ENCODE measurements at places on chromosomes 6 and 20.

DNA sequence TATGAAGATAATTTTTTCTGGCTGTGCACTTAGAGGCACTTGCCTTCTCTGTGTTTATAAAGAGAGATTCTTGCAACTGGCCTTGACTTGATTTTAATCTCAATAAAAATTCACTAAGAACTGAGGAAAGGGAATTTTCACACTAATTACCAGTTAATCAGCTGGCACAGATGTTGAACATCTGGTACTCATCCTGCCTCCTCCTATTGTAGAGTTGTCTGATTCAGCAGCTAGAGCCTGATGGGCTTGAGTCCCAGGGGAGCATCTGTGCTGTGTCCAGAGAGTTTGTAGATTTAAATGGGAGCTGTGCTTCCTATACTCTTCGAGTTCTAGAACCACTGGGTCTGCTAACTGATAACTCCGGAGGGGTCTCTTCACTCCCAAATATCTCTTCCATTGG is 284.4 kb upstream of the RNF24 start:
- no peak overlapping the region for H3K4me3 ChIP-seq
- H3K27ac ChIP-seq, result no peak overlapping the region
- peaks cover 19% of the 10 kb centered on the region for H3K27me3 ChIP-seq
- H3K4me1 ChIP-seq, result no peaks in the 10 kb centered on the region
- DNase-seq, result no peak

DNA sequence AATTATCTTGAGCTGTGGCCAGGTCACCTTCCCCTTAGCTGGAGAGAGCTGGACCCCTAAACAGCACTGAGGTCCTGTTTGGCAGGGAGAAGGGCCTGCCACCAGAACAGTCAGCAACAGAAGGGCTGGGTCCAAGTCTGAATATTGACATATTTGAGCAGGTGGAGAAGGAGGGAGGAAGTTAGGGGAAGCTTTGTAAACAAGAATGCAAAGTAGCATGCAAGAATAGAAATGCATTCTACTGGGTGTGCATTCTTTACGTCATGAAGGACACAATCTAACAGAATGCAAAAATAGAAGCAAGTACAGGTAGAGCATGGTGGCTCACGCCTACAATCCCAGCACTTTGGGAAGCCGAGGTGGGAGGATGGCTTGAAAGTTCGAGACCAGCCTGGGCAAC is 100.5 kb downstream of the QRSL1 start:
- H3K27me3 ChIP-seq, result peaks cover 6% of the 10 kb centered on the region
- H3K36me3 ChIP-seq, result no peaks in the 10 kb centered on the region
- no peaks in the 10 kb centered on the region for H3K4me1 ChIP-seq
- no peak overlapping the region for H3K27ac ChIP-seq

DNA sequence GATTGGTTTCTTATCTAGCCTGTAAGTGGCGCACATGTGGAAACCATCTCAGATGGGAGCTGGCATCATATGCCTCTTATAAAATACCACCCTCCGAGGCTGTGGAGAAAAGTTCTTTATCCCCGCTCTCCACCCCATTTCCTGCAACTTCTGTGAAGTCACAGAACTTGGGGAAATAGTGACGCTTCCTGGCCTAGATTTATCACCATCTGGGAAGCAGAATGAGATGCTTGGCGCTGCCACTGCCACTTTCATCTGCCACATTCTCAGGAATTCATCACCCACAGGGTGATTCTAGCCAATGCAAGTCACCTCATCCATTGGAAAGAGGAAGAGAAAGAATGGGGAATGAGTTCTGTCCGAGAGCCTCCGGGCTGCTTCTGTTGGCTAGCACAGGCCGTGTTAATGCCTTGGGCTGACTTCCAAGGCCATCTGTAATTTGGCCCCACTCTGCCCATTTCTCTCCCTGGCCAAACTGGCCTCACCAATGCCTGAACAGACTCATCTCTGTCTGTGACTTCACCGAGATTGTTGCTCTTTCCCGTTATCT is 148.8 kb upstream of the SOX4 start:
- H3K27ac ChIP-seq, result no peak overlapping the region
- H3K36me3 ChIP-seq, result no peaks in the 10 kb centered on the region
- no peaks in the 10 kb centered on the region for H3K4me1 ChIP-seq
- H3K27me3 ChIP-seq, result peaks cover 13% of the 10 kb centered on the region
- no peak for DNase-seq

GRCh38 chr6:14888575-14889000 is 357.3 kb upstream of the JARID2 start:
- H3K36me3 ChIP-seq, result no peaks in the 10 kb centered on the region
- H3K4me3 ChIP-seq, result no peak overlapping the region
- H3K27me3 ChIP-seq, result no peaks in the 10 kb centered on the region
- DNase-seq, result no peak
- no peak overlapping the region for H3K27ac ChIP-seq
- H3K4me1 ChIP-seq, result no peaks in the 10 kb centered on the region

DNA sequence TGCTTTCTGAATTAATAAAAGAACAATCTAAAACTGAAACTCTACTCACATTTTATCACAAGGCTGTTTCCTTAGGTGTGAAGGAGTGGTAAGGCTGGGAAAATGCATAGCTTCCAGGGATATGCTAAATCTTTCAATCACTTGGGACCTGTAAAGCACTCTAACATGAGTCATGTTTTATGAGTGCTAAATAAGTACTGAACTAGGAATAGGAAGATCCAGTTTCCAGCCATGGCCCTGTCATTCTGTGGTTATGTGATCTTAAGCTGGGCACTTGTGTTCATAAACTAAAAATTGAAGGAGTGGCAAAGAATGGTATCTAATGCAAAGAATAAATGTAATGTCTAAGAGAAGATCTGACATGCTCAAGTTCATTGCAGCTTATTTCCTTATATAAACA is 6.1 kb upstream of the TMEM200A start:
- no peak overlapping the region for H3K27ac ChIP-seq
- no peaks in the 10 kb centered on the region for H3K36me3 ChIP-seq
- H3K27me3 ChIP-seq, result peaks cover 8% of the 10 kb centered on the region
- H3K4me1 ChIP-seq, result peaks cover 4% of the 10 kb centered on the region
- no peak overlapping the region for H3K4me3 ChIP-seq
- DNase-seq, result no peak

- H3K27ac ChIP-seq, result no peak overlapping the region
- peaks cover under 1% of the 10 kb centered on the region for H3K4me1 ChIP-seq
- H3K27me3 ChIP-seq, result no peaks in the 10 kb centered on the region
- H3K4me3 ChIP-seq, result no peak overlapping the region
Measured at GRCh38 chr6:6788394-6789032, 200.0 kb downstream of the LY86 start.

- no peak overlapping the region for H3K4me3 ChIP-seq
- no peak overlapping the region for H3K27ac ChIP-seq
- peaks cover 18% of the 10 kb centered on the region for H3K27me3 ChIP-seq
- peak; percentile 29 for DNase-seq
Measured at GRCh38 chr6:44004625-44005506, 122.4 kb downstream of the MRPL14 start.

GRCh38 chr20:59105581-59105980 is 58.0 kb upstream of the ZNF831 start:
- H3K4me1 ChIP-seq, result peaks cover 12% of the 10 kb centered on the region
- H3K36me3 ChIP-seq, result no peaks in the 10 kb centered on the region
- DNase-seq, result no peak
- no peak overlapping the region for H3K4me3 ChIP-seq
- no peaks in the 10 kb centered on the region for H3K27me3 ChIP-seq
- H3K27ac ChIP-seq, result no peak overlapping the region

DNA sequence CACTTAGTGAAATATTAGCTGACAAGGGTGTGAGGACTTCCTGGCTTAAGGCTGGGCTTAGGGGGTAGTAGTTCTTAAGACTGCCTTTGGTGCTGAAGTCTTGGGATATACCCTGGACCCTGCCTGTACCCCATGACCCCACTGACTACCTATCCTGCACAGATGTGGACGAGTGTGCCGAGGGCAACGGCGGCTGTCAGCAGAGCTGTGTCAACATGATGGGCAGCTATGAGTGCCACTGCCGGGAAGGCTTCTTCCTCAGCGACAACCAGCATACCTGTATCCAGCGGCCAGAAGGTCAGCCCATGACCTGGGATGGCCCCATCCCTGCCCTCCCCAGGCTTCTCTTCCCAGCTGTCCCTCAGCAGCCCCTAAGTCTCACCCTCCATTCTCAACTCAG is 17.8 kb downstream of the SCUBE3 start:
- H3K4me3 ChIP-seq, result no peak overlapping the region
- no peaks in the 10 kb centered on the region for H3K36me3 ChIP-seq
- no peak for DNase-seq
- no peaks in the 10 kb centered on the region for H3K27me3 ChIP-seq

DNA sequence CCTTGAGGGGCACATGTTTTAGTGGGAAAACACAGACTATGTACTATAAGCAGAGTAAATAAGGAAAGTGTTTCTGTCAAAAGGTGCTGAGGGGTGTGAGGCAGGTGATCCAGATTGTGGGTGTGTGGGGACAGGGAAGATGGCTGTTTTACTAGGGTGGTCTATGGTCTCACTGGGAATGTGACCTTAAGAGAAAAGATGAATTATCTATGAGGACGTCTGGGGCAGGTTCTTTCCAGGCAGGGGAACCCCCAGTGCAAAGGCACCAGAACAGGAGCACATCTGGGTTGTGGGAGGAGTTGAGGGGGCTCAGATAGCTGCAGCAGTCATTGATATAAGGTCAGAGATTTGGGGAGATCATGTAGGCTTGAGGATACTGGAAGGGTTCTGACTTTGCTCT is 18.2 kb upstream of the POLR1H start:
- no peaks in the 10 kb centered on the region for H3K27me3 ChIP-seq
- H3K4me3 ChIP-seq, result no peak overlapping the region
- no peak for DNase-seq
- H3K27ac ChIP-seq, result no peak overlapping the region
- H3K4me1 ChIP-seq, result peaks cover 12% of the 10 kb centered on the region

DNA sequence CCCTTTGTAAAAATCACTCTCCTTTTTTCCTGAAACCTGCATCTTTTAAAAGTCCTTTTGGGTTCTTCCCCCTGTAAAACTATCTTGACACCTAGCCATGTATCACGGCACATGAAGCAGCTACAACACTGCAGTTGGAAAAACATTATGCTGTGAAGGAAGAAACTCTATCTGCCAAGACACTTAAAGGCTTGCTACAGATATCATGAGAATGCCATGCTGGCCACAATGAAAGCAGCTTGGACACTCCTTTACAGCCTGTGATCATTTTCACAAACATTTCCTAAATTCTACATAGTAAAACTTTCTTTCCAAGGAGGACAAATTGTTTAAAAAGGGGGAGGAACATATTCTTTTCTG is 31.8 kb downstream of the CNKSR3 start:
- no peaks in the 10 kb centered on the region for H3K36me3 ChIP-seq
- H3K27me3 ChIP-seq, result no peaks in the 10 kb centered on the region
- no peaks in the 10 kb centered on the region for H3K4me1 ChIP-seq
- H3K4me3 ChIP-seq, result no peak overlapping the region
- no peak for DNase-seq

GRCh38 chr6:167079853-167080297 is 43.0 kb upstream of the CCR6 start:
- no peaks in the 10 kb centered on the region for H3K27me3 ChIP-seq
- H3K27ac ChIP-seq, result peak overlapping the region; percentile 53
- peak; percentile 83 for DNase-seq

DNA sequence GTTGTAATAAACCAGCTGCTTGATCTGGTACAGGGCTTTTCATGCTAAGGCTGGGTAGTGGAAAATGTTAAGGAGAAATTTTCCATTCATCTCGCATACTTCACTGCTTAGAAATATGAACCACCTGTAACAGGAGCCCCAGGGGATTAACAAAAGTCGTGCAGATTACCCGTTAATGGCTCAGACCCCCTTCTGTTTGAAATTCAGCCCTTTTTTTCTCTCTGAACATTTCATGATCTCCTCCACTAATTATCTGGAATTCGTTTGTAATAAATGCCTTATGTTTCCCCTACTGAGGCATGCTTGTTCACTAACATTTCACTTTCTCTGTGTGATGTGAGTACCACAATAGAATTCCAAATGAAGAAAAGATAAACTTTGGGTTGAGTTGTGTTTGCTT is 336.4 kb upstream of the HSF2 start:
- H3K36me3 ChIP-seq, result no peaks in the 10 kb centered on the region
- H3K27ac ChIP-seq, result no peak overlapping the region
- no peak for DNase-seq
- H3K4me1 ChIP-seq, result no peaks in the 10 kb centered on the region

- no peaks in the 10 kb centered on the region for H3K27me3 ChIP-seq
- no peaks in the 10 kb centered on the region for H3K4me1 ChIP-seq
- no peak overlapping the region for H3K27ac ChIP-seq
- no peak overlapping the region for H3K4me3 ChIP-seq
- H3K36me3 ChIP-seq, result no peaks in the 10 kb centered on the region
Measured at GRCh38 chr6:69026715-69027114, 391.6 kb downstream of the ADGRB3 start.

DNA sequence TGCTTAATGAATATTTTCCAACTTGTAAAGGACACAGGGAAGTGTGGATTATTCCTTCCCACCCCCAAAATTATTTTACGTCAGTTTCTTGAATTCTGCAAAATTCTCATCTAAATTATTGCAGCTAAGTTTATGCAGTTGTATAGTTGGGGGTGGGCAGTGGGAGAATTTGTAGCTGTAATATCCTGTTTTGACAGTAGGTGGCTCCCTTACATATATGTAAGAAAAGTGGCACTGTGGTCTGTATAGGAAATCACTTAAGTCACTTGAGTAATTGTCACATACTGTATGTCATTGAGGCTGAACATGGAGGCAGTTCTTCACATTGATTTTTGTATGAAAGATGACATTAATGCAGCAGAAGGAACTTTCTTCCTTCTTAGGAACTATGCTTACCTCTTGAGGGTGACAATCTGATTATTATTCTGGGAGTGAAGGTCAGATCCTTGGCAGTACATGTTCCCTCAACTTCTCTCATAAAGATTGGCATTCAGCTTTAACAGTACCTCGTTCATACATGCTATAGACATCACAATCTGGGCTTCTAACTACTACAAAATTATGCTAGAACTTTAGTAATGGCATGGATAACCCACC is 14.6 kb upstream of the CFAP206 start:
- H3K36me3 ChIP-seq, result no peaks in the 10 kb centered on the region
- H3K4me3 ChIP-seq, result no peak overlapping the region
- no peak overlapping the region for H3K27ac ChIP-seq

DNA sequence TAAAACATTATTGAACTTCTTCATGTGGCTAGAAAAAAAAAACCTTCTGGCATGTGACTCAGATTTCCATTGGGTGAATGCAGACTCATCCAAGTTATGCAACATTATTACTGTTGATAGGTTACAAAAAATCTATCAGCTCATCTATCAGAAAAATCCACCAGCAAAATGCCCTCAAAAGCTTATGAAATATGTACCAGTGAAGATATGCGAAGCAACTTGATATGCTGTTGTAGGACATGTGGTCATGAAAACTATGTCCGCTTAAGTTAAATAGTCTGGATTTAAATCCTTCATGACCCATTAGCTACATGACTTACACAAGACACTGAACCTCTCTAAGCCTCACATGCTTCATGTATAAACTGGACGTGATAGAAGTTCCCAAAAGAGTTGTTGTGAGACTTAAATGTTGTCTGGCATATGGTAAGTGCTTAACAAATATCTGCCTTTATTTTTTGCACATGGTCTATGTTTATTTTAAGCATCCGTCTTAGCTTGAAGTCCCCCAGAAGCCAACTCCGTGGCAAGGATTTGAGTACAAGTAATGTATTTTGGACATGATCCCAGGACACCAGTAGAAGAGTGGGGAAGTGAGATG is 12.5 kb upstream of the BFSP1 start:
- H3K27ac ChIP-seq, result no peak overlapping the region
- H3K4me1 ChIP-seq, result peaks cover 2% of the 10 kb centered on the region
- DNase-seq, result no peak
- no peak overlapping the region for H3K4me3 ChIP-seq

GRCh38 chr20:57464642-57465211 is 60.2 kb downstream of the CTCFL start:
- H3K27me3 ChIP-seq, result no peaks in the 10 kb centered on the region
- no peak overlapping the region for H3K27ac ChIP-seq
- no peak overlapping the region for H3K4me3 ChIP-seq
- no peaks in the 10 kb centered on the region for H3K36me3 ChIP-seq
- peak; percentile 27 for DNase-seq
- peaks cover 4% of the 10 kb centered on the region for H3K4me1 ChIP-seq
